Stimulated activated CD4-positive, alpha-beta T cell treated with anti-CD3 and anti-CD28 coated beads, Interleukin-15, amount 100 ng/mL, for 1 hour (primary cell): ENCODE measurements at places on chromosomes 13 and 19.

DNA sequence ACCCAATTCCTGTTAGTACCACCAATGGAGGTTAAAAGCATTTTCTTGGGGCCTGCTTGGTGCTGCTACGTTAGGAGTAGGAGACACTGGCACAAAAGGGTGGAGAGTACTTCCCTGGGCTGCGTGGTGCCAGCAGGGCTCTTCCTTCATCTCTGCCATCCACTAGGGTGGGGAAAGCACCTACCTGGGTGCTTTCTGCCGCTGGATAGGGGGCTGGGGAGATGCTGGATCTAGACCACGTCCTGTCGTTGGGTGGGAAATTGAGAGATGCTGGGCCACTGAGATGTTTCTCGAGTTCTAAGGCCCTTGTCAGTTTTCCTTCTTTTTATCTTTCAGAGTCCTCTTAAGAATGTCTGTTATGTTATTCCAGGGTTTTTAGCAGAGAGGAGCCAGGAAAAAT, 6.7 kb upstream of the FCGBP start:
- no peak for DNase-seq

- no peak for DNase-seq
Measured at GRCh38 chr19:49997709-49998108, 27.5 kb downstream of the VRK3 start.

DNA sequence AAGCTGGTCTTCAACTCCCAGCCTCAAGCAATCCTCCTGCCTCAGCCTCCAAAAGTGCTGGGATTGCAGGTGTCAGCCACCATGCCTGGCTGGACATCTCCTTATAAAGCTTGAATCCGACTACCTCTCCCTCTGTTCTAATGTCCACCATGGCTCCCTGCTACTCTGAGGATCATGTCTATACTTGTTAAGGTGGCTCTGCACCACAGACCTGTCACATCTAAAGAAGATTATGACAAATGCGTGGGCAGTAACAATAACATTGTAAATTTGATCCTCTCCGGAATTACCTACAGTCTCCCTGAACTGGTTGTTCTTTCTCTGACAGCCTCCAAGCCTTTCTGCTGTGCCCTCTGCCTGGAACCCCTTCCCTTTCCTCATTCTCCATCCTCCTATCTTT, 1.8 kb downstream of the NXNL1 start:
- no peak for DNase-seq

GRCh38 chr13:73390100-73390499, 331.3 kb downstream of the KLF5 start:
- no peak for DNase-seq

DNA sequence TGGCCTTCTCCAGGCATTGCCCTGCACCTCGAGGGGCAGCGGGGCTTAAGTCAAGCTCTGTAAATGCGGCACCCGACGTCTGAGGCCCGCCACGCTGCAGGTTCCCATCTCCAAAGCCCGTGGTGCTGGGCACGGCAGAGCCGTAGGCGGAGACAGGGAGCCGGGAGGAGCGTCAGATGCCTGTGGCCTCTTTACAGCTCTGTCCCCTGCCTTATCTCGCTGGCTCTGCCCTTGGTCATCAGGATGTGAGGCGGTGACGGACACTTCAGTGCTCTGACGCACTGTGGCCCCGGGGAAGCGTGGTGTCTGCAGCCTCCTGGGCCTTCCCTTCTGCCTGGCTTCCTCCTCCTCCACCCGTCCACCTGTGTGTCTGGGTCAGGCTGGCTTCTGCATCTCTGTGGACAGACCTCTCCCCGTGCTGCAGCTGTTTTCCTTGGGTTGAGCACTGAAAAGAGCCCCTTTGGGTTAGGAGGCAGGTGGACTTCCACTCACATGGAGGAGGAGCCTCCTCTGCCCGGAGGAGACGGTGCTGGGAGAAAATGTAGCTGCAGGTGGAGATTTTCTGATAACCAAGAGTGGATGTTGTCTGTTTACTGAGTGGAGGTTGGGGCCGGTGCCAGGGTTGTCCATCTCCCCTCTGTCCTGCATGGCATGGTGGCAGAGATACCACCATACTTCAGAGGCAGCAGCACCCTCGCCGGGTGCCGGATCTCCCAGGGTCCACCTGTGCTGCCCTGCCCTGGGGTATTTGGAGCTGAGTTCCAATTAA, 14.6 kb downstream of the MCF2L start:
- no peak for DNase-seq

- DNase-seq: no peak
Measured at GRCh38 chr13:46109451-46109850, 4.6 kb upstream of the CPB2 start.

DNA sequence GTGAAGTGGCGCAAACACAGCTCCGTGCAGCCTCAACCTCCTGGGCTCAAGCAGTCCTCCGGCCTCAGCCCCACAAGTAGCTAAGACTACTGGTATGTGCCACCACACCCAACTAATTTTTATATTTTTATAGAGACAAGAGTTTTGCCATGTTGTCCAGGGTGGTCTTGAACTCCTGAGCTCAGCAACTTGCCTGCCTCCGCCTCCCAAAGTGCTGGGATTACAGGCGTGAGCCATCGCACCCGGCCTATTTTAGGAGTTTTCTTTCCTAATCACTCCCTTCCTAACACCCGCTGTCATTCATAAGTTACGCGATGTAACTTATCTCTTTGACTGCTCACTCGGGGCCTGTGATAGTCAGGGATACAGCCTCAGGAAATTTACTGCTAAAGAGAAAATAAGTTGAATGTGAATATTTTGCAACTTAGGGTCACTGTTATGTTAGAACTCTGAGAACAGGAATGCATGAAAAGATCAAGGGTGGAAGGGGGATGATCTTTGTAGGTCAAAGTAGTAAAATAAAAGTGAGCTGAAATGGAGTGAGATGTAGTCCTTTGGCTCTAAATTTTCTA, 140.3 kb downstream of the DCT start:
- DNase-seq: no peak

- DNase-seq: no peak
Measured at GRCh38 chr19:50567882-50568727, at the start of gene LRRC4B. Gene LRRC4B, minus strand, starts transcription at chr19:50568435. Its CDS starts 19,597 bp downstream, at chr19:50548838.

DNA sequence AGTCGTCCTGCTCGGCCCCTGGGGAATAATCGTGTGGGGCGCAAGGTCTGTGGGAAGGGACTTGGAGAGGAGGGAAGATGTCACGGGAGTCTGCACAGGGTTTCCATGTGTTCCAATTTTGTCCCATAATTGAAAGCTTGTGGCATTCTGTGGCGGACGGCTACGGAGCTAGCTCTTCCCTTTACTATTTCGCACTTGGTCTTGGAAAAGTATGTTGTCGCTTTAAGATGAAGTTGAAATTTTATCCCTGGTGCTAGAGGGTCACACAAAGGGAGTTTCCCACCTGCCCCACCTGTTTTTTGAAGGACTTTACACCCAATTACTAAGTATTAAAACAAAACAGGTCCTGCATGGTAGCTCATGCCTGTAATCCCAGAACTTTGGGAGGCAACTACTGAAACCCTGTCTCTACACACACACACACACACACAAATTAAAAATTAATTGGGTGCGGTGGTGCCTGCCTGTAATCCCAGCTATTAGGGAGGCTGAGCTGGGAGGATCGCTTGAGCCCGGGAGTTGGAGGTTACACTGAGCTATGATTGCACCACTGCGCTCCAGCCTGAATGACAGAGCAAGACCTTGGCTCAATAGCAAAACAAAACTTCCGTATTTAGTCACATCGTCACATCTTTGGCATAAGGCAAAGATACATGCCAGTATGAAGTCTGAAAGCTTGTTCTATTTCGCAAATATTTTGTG, 967 bp upstream of the TPT1 start:
- no peak for DNase-seq

DNA sequence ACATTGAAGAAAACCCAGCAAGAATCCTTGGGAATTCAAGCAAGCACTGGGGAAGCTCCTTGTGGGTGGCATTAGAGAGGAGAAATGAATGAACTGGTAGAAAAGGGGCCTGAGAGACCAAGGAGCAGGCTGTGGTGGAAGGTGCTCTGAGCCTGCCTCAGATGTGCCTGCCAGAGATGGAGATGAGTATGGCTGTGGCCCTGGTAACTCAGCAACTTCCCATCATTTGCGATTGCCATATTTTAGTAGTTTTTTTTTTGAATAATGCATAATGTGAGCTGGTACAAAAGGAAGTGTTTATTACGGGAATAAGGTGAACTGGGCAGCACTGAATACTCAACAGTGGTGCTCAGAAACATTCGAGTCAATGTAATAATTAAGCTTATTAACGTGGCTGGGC, 39.1 kb downstream of the ERICH6B start:
- DNase-seq: no peak

DNA sequence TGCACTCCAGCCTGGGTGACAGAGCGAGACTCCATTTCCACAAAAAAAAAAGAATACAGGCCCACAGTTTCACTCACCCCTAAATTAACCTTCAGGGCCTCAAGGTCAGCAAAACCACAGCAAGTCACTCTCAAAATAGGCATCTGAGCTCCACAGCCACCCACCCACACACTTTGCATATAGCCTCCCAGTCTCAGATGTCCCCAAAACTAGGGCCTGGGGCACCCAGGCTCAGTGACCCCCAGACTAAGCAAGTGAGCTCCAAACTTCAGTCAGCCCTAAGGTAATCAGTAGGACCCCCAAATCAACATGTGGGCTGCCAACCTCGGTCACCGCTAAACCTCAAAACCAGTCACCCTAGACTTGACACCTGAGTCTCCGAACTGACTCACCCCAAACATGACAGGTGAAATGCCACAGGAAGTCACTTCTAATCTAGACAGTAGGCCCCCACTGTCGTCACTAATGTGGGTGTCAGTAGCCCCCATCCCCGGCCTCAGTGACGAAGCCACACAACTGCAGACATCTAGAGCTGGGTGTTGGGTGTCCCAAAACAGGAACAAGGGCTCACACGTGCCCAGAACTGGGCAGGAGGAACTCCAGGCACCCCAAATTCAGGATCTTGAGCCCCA, 13.9 kb downstream of the RABAC1 start:
- DNase-seq: peak; percentile 69

- no peak for DNase-seq
Measured at GRCh38 chr19:39112338-39112890, 13.2 kb upstream of the PAK4 start.

DNA sequence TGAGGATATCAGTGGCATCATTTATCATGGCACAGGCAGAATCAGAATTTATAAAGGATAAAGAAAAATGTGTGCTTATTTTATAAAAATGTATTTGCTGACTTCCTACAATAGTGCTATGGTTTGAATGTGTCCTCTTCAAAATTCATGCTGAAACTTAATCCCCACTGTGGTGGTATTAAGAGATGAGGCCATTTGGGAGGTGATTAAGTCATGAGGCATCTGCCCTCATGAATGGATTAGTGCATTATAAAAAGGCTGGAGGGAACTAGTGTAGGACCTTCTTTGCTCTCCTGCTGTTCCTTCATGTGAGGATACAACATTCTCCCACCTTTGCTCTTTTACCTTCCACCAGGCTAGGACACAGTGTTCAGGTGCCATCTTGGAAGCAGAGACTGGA, 212.8 kb downstream of the RFC3 start:
- no peak for DNase-seq

- no peak for DNase-seq
Measured at GRCh38 chr19:35629332-35629633, 447 bp downstream of the RBM42 start.

DNA sequence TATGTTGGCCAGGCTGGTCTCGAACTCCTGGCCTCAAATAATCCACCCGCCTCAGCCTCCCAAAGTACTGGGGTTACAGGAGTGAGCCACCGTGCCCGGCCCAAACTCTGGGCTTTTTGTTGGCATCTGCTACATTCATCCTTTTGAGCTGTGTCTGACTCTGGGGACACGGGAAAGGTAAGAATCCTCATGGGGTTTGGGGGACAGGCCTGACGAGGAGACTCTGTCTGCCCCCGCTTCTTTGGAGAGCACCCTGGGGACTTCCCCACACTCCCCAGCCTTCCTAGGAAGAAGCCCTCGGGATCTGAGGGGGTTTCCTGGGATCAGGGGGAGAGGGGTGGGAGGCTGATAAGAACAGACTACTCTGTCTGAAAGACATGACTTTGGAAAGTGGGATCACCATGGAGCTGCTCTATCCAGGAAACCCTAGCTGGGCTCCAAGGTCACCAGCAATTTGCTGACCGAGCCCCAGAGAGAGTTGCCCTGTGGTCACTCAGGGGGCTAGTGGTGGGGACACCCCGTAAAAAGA, 8.1 kb upstream of the FCER2 start:
- DNase-seq: no peak

GRCh38 chr19:51166846-51167490, 24.9 kb downstream of the SIGLEC7 start:
- DNase-seq: no peak

DNA sequence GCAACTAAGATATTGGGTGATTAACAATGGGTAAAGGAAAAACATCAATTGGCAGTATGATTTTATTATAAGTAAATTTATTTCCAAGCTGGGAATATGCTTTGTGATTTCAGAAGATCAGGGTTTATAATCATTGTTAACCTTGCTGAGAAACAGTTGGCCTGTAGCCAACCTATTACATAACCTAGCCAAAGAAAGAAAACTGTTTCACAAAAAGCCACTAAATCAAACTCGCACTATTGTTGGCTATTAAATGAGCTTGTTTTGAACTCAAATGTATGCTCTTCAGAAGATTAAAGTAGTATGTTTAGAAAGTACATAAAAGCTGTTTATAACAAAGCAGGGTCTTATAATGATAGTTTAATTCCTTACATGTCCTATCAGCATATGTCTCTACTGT, 151.7 kb downstream of the LHFPL6 start:
- no peak for DNase-seq

GRCh38 chr19:5865772-5866171, 4.6 kb downstream of the FUT5 start:
- no peak for DNase-seq

- DNase-seq: no peak
Measured at GRCh38 chr19:48090281-48090802, 20.3 kb downstream of the PLA2G4C start.

GRCh38 chr19:46133101-46133627, 8.7 kb upstream of the IGFL3 start:
- no peak for DNase-seq

DNA sequence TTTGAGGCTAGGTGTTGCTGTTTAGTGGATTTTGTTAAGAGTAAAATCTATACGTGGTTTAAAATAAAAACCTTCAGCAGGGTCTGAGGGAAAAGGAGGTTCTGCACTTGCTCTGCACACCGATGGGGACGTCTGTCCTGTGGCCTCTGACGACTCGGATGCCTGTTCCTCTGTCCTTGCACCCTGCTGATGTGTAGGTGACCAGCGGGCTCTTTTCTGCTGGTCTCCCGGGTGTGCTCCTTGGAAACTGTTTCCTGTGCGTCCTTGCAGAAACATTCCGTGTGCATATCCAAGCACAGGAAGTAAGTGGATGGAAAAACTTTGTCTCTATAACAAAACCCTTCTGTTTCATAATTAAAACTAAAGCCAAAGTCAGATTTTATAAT, 3.8 kb downstream of the ATP4B start:
- no peak for DNase-seq
